Stomach (tissue), 19 donors: ENCODE measurements at places on chromosomes 1 and 21.

DNA sequence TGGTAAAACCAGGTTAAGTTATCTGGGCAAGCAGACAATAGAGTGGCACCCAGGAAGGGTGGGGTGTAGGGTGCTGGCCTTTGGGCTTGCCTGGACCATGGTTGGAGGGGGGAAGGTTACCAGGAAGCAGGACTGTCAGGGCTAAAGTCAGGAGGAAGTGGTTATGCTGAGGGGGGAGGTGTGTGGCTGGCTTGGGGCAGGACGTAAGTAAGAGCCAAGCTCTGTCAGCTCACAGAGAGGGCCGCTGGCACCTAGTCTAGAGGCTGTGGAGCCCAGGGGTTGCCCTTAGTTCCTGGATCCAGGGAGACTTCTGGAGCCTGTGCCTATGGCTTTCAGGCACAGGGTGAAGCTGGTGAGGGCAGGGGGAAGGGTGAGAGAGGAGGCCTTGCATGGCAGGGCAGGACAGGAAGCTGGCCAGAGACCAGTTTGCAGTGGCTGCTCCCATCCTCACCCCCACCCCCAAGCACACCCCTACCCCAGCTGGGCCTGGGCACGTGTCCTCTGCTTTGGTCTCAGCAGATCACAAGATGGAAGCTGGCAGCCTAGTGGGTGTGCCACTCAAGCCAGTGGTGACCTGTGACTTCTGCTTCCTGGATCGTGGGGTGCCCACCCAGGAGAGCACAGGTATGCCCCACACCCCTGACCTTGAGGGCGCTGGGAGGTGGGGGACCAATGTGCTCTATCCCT is 20.5 kb upstream of the SMYD3 start:
- no peaks in the 10 kb centered on the region for H3K27me3 ChIP-seq
- no peaks in the 10 kb centered on the region for H3K4me1 ChIP-seq
- H3K36me3 ChIP-seq: no peaks in the 10 kb centered on the region
- H3K4me3 ChIP-seq: no peak overlapping the region
- no peak for DNase-seq
- H3K27ac ChIP-seq: no peak overlapping the region

DNA sequence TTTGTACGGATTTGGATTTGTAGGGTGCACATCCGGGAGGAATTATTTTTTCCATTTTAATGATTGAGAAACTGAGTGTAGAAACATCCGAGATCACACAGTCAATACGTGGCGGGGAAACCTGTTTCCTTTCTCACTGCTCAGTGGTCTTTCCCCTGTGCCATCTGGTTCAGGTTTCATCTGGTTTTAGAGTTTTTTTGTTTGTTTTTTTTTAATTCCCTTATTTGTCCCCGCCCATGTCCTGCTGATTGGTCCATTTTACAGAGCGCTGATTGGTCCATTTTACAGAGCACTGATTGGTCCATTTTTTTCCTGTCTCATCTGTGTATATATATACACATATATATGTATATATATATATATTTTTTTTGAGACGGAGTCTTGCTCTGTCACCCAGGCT is 6.0 kb downstream of the TRPM2 start:
- DNase-seq: no peak
- H3K27ac ChIP-seq: no peak overlapping the region
- no peaks in the 10 kb centered on the region for H3K36me3 ChIP-seq
- H3K27me3 ChIP-seq: no peaks in the 10 kb centered on the region
- H3K4me1 ChIP-seq: no peaks in the 10 kb centered on the region

DNA sequence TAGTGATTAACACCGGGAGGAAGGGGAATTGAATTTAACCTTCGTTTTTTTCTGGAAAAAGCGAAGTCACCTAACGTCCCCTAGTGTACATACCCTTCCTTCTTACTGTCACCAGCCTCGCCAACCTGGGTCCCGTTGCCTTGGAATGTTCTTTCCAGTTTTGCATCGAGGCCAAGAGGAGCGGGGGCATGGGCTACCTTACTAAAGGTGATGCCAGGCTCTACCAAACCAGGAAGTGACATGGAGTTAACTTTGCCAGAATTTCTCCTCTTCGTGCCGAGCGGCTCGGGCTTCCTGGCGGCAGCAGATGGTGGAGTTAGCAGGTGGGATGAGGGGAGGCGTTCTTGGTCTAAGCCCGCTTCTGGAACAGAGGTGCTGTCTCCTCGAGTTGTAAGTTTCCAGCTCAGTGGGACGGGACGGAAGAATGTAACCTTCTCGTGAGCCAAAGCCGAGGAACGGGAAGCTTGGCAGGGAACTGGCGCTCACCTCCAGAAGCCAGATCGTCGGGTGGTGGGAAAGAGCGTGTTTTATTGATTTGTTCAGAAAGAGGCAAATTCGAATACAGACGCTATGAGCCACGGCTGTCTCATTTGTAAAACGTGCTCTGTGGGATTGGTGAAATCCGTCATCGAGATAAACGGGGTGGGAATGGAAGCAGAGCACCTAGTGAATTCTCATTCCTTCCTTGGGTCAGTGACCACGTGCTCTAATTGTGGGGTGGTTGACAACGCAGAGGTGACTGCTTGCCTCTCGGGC is 486 bp downstream of the NIPAL3 start:
- H3K36me3 ChIP-seq: peaks cover 19% of the 10 kb centered on the region
- peak; percentile 71 for DNase-seq
- peak overlapping the region; percentile 25 for H3K27ac ChIP-seq
- H3K4me3 ChIP-seq: peak overlapping the region; percentile 64
- no peaks in the 10 kb centered on the region for H3K27me3 ChIP-seq

- H3K27me3 ChIP-seq: no peaks in the 10 kb centered on the region
- H3K4me1 ChIP-seq: peaks cover 7% of the 10 kb centered on the region
- DNase-seq: peak; percentile 34
- H3K36me3 ChIP-seq: peaks cover 89% of the 10 kb centered on the region
- H3K27ac ChIP-seq: no peak overlapping the region
- H3K4me3 ChIP-seq: no peak overlapping the region
Observed at GRCh38 chr1:55155522-55155921, 59.6 kb downstream of the USP24 start.

GRCh38 chr1:15238789-15239188 is 8.2 kb upstream of the FHAD1 start:
- H3K27me3 ChIP-seq: no peaks in the 10 kb centered on the region
- no peak overlapping the region for H3K27ac ChIP-seq
- no peak for DNase-seq
- peaks cover 14% of the 10 kb centered on the region for H3K4me1 ChIP-seq

- no peaks in the 10 kb centered on the region for H3K36me3 ChIP-seq
- DNase-seq: no peak
- no peaks in the 10 kb centered on the region for H3K27me3 ChIP-seq
- no peak overlapping the region for H3K4me3 ChIP-seq
- H3K27ac ChIP-seq: no peak overlapping the region
Observed at GRCh38 chr1:170734412-170735175, 70.7 kb downstream of the PRRX1 start.

DNA sequence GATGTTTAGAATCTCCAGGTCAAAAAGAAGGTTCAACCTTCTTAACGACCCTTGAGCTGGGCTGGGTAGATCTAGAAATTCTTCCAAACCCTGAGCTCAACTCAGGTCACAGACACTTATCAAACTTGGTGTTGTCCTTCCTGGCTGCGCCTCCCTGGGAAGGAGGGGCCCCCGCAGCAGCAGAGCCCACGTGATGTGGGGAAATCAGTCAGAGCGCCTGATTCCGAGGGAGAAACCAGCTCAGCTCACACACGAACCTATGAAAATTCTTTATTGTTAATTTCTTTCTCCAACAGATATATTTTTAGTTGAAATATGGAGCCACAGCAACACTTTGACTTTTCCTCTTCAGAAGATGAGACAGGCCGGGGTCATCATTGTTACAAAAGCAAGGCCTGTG is 24.3 kb upstream of the CLSTN1 start:
- H3K4me3 ChIP-seq: no peak overlapping the region
- H3K4me1 ChIP-seq: peaks cover 23% of the 10 kb centered on the region
- H3K27ac ChIP-seq: no peak overlapping the region
- DNase-seq: no peak

DNA sequence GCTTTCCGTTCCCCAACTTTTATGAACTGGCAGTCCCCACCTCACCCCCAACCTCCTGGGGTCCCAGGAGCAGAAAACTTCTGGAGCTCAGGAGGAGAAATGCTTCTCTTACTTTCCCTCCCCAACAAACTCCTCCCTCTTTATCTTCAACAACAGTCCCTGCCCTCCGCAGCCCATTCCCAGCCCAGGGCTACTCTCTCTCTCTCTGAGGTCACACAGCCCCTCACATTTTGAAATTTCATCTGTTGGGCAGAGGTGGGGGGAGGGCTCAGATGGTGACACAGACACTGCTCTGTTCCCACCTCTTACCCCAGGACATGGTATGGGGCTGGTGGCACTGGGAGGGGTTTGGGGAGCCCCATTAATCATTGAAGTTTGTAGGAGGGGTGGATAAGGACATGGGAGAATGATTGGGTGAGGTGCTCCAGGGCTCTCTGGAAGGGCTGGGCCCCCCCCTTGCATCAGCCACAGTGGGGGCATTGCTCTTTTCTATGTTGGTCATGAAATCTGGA is 6.0 kb downstream of the PIK3CD start:
- peaks cover 1% of the 10 kb centered on the region for H3K4me1 ChIP-seq
- no peak for DNase-seq
- H3K36me3 ChIP-seq: no peaks in the 10 kb centered on the region
- no peak overlapping the region for H3K4me3 ChIP-seq
- H3K27me3 ChIP-seq: peaks cover 15% of the 10 kb centered on the region

GRCh38 chr21:42225571-42226155 is 6.7 kb downstream of the ABCG1 start:
- H3K36me3 ChIP-seq: peaks cover 14% of the 10 kb centered on the region
- no peak overlapping the region for H3K27ac ChIP-seq
- peaks cover 32% of the 10 kb centered on the region for H3K4me1 ChIP-seq
- no peak overlapping the region for H3K4me3 ChIP-seq
- H3K27me3 ChIP-seq: no peaks in the 10 kb centered on the region

DNA sequence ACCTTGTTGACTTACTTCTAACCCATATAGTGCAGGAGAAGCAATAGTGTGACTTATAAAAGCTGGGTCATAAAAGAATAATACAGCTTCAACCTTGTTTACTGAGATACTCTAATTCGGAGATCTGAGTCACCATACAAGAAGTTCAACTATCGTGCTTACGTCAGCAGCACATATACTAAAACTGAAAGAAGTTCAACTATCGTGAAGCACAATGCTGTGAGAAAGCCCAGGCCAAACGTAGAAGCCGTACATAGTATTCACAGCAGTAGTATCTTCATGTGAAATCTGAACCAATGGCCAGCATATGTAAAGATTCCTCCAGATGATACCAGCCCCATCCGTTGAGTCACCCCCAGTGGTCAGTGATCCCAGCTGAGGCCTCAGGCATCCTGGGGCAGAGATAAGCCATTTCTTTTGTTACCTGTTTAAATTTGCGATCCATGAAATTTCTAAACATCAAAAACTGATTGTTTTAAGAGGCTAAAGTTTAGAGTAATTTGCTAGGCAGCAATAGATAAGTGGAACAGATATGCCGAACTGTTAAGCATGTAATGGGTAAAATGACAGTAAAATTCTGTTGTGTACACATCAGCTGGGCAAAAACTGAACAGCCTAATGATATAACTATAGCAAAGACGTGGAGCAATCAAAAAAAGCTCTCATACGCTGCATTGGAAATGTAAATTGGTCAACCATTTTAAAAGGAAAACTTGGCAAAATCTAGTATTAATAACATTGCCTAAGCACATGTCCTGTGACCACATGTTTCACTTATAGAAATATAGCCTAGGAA is 53.9 kb upstream of the SAMD13 start:
- H3K27ac ChIP-seq: no peak overlapping the region
- H3K4me3 ChIP-seq: no peak overlapping the region
- no peaks in the 10 kb centered on the region for H3K27me3 ChIP-seq
- no peaks in the 10 kb centered on the region for H3K36me3 ChIP-seq
- no peak for DNase-seq
- H3K4me1 ChIP-seq: peaks cover 11% of the 10 kb centered on the region

GRCh38 chr1:177650947-177651346 is 318.9 kb downstream of the SEC16B start:
- no peaks in the 10 kb centered on the region for H3K36me3 ChIP-seq
- H3K27me3 ChIP-seq: no peaks in the 10 kb centered on the region
- H3K4me1 ChIP-seq: no peaks in the 10 kb centered on the region

DNA sequence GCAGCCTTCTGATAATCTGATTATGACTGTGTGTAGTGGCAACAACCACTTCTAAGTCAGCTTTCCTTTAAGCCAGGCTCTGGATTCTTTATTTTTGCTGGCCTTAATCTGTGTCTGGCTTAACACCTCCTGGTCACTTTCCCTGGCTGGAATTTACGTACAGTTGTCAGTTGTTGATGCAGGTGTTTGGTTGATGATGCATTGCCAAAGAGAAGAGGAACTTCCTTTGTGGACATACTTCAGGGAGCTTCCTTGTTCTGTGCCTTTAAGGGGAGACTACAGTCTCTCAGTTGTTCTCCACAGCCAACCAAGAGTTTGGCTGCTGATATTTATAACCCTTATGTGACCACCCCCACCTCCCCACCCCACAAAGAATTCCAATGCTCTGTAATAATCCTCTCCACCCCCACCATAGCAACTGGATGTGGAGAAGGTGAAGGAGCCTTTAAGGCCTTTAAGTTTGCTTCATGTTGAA is 96.0 kb upstream of the BMP8A start:
- no peaks in the 10 kb centered on the region for H3K36me3 ChIP-seq
- no peak overlapping the region for H3K4me3 ChIP-seq
- H3K4me1 ChIP-seq: peaks cover 92% of the 10 kb centered on the region
- H3K27ac ChIP-seq: peak overlapping the region; percentile 57
- no peaks in the 10 kb centered on the region for H3K27me3 ChIP-seq

DNA sequence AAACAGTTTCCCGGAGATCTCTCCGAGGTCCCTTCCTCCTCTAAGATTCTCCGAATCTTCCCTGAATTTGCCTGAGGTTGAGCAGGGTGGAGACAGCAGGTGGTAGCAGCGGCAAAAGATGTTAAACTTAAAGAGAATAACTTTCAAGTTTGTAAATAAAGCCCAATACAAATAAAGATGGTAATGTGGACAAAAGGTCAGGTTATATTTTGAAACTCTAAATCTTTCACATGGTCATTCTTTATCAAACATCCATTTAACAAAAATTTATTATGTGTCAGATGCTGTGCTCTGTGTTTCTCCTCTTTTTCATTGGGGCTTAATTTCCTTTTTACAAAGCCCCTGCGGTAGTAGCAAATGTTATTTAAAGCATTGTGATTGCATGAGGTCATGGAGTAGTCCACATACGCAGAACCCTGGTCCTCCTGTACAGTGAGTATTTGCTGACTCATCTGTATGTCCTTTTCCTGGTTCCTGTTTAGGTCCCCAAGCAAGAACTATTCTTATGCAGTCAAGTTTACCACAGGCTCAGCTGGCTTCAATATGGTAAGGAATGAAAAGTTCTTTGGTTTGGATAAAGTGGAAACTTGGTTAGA is 119.2 kb downstream of the ITSN1 start:
- peaks cover 9% of the 10 kb centered on the region for H3K36me3 ChIP-seq
- peak overlapping the region; percentile 72 for H3K27ac ChIP-seq
- H3K4me1 ChIP-seq: peaks cover 5% of the 10 kb centered on the region

GRCh38 chr21:35476621-35477395 is 427.7 kb upstream of the RUNX1 start:
- H3K27me3 ChIP-seq: no peaks in the 10 kb centered on the region
- H3K27ac ChIP-seq: no peak overlapping the region
- H3K4me1 ChIP-seq: peaks cover 9% of the 10 kb centered on the region
- H3K36me3 ChIP-seq: no peaks in the 10 kb centered on the region
- no peak for DNase-seq
- no peak overlapping the region for H3K4me3 ChIP-seq

GRCh38 chr1:27863538-27863915 is 8.8 kb upstream of the THEMIS2 start:
- no peaks in the 10 kb centered on the region for H3K36me3 ChIP-seq
- peak overlapping the region; percentile 81 for H3K27ac ChIP-seq
- DNase-seq: no peak
- H3K4me3 ChIP-seq: no peak overlapping the region
- H3K27me3 ChIP-seq: no peaks in the 10 kb centered on the region
